ENCODE measurements at places on chromosomes 2 and 18. TPM values are rescaled to one million over a fixed set of nuclear protein-coding genes. Genes with fewer than 3 reads are reported as not detected.

GRCh38 chr18:7567474-7568425 is 634 bp downstream of the PTPRM start:
- no peak for DNase-seq

- no peak for DNase-seq
Measured at GRCh38 chr2:97741251-97741650, 27.9 kb downstream of the ZAP70 start.

DNA sequence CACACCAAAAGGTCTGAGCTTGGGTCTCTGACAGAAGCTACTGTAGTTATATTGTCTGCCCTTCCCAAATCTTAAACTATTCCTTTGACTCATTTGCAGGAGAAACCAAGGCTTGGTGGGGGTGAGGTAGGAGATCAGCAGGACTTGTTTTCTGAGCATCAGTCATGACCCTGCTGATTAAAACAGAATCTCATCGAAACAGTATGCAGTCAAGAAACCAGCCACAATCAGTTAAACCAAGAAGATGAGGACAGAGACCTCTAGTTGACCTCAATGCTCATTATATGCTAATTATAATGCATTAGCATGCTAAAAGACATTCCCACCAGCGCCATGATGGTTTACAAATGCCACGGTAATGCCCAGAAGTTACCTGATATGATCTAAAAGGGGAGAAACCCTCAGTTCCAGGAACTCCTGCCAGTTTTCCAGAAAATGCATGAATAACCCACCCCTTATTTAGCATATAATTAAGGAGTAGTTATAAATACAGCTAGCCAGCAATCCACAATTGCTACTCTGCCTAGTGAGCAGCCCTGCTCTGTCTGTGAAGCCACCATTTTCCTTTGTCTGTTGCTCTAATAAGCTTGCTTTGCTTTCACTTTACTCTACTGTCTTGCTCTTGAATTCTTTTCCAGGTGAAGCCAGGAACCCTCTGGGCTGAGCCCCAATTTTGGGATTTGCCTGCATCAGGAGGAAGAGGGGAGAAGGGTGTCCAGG is 26.7 kb downstream of the DSC3 start:
- no peak for DNase-seq

GRCh38 chr2:66390152-66390551 is 44.8 kb upstream of the MEIS1 start:
- DNase-seq: no peak

GRCh38 chr18:250685-251084 is 17.2 kb downstream of the THOC1 start:
- DNase-seq: no peak

DNA sequence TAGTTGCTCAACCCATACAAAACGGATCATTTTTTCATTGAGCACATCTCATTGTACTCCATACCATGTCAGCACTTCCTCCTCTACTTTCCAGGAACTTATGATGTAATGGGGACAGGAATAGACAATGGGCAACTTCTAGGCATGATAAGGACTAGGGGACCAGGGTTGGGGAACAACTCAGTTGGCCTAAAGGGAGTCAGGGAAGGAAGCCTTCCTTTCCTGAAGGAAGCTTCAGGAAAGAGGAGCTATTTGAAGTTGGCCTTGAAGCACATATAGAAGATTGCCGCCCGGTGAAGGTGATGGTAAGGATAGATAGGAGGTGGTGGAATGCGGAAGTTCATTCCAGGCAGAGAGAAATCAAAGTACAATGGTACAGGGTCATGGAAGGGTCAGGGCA is 283.9 kb downstream of the SLC8A1 start:
- no peak for DNase-seq

DNA sequence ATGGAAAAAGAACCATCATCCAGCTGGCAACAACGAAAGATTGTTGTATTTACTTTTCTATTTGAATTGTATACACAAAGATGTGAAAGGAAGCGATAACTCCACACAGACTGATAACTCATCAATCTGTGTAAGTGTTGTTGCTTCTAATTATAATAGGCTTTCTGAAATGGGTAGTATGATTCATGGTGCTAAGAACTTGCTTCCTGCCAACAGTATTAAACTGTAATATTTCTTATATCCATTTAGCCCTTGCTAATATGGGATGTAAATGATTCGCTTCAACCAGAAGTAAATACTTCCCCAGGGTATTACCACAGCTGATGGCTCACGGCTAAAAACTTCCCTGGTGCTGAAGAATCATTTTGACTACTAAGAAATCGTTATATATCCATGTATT is 70.2 kb downstream of the TMEM163 start:
- no peak for DNase-seq

The MROH2A gene
- polyA plus RNA-seq: 0.18 TPM

The EDAR gene
- polyA plus RNA-seq: 0.08 TPM

The AKAIN1 gene
- not detected for polyA plus RNA-seq

The WDPCP gene
- polyA plus RNA-seq: 7.7 TPM
